ENCODE measurements at places on chromosomes 4 and X.

GRCh38 chr4:53365121-53365485 is 758 bp downstream of the SCFD2 start:
- no peak for DNase-seq

- DNase-seq = no peak
These were observed 18.0 kb upstream of the FAM47E start for GRCh38 chr4:76233529-76233928.

- DNase-seq = no peak
These were observed 1304.0 kb downstream of the FAM133A start for GRCh38 chrX:94977986-94978385.

GRCh38 chrX:80216086-80216485 is 201.5 kb downstream of the TBX22 start:
- DNase-seq = no peak

DNA sequence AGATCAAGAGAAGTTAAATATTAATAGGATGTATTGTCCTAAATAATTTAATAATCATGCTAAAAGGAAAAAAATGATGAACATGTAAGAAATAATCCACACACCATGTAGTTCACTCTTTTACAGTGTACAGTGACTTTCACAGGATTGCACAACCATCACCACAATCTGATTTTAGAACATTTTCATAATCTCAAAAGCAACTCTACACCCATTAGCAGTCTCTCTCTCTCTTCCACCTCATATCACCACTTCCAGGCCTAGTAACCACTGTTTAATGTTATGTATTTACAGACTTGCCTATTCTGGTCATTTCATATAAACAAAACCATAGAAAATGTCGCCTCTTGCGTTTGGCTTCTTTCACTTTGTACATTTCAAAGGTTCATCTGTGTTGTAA is 153.4 kb downstream of the FSTL5 start:
- no peak for DNase-seq

- DNase-seq = no peak
These were observed 98.8 kb downstream of the ANXA3 start for GRCh38 chr4:78650106-78651024.

DNA sequence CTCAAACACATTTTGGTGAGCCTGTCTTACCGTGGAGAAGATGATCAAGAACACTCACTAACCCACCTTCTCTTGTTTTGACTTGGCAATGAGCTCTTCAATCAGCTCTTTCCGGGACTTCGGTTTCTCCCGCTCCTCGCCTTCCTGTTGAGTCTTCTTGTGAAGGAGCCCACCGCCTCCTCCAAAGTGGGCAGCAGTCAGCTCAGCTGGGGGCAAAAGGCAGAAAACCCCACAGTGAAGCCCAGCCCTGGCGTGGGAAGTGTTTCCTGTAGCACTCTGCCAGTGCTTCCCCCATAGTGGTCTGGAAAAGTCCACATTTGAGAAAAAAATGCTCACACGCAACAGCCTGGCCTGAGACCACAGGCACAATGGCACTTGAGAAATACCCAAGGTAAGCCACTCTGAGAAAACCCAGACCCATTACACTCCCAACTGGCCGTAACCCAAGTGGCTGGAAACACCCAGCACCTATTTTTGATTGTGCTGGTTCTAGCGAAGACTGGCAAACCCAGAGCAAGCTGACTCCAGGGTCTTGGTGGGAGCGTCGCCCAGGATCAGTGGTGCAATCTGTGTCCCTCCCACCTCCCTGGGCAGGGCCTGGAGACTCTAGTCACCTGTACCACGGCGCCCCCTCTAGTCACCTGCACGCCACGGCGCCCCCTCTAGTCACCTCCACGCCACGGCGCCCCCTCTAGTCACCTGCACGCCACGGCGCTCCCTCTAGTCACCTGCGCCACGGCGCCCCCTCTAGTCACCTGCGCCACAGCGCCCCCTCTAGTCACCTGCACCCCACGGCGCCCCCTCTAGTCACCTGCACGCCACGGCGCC is 8.6 kb downstream of the NOP14 start:
- no peak for DNase-seq

DNA sequence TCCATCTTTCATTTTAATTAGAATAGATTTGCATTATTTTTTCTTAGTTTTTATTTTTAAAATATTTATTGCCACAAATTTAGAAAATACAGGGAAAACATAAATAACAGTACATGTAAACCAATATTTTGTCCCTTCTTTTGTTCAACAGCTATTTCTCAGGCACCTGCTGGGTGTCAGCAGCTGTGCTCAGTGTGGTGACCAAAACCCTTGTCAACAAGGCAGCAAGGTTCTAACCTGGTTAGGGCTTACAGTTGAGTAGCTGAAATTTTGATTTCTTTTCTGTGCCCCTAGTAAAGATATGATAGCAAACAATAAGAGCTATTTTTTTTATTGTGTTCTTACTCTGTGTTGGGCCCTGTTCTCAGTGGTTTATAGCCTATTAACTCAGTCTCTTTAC is 128.1 kb downstream of the PTTG2 start:
- no peak for DNase-seq

DNA sequence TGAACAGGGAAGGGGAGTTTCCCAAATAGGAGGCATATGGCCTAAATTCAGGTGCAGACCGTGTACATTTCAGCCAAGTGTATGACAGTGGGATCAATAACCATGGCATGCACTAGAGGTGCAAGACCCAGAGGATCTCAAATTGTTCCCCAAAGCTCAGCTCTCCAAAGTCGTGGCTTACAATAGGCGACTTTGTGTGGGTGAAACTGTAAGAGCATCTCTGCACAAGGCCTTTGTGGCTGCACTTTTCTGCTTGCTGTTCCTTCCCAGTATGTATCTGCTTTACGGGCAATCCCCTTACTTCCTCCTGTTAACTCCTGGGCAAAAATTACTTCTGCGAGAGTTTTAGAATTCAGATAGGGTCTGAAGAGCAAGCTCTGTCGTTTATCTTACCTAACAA is 518.3 kb upstream of the ZFP42 start:
- no peak for DNase-seq

- no peak for DNase-seq
These were observed 54.8 kb downstream of the TBL1X start for GRCh38 chrX:9519546-9520216.

DNA sequence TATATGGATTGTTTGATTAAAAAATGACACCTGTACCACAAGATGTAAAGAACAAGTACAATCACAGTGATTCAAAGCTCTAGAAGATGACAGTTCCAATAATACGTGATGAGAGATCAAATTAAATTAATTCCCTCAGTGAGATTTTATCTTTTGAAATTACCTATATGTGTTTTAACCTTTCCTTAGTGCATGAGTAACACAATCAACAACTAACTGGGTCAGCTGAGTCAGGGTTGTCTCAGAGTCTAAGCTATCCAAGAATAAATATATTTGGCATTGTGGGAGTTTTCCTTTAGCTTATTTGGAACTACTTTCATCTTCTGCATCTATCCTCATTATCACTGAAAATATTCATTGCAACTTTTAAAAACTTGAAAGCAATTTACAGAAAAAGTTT is 162.8 kb downstream of the WDFY3 start:
- DNase-seq = no peak

DNA sequence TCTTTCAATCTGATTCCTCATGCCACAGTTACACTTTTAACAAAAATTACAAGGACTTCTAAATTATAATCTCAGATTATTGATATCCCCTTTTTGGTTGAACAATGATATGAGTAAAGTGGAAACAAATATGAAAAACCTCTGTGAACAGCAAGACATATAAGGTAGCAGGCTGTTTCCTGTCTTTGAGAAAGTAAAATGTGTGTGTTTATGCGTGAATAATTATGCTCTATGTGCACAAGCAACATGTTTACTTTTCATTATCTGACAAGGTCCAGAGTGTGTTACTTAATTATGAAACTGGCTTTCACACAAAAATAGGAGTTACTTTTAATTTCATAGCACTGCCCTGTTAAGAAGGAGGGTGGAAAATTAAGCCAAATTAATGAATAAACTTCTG is 43.1 kb downstream of the DDIT4L start:
- no peak for DNase-seq

GRCh38 chr4:52997132-52997416 is 135.0 kb downstream of the RASL11B start:
- DNase-seq = no peak

DNA sequence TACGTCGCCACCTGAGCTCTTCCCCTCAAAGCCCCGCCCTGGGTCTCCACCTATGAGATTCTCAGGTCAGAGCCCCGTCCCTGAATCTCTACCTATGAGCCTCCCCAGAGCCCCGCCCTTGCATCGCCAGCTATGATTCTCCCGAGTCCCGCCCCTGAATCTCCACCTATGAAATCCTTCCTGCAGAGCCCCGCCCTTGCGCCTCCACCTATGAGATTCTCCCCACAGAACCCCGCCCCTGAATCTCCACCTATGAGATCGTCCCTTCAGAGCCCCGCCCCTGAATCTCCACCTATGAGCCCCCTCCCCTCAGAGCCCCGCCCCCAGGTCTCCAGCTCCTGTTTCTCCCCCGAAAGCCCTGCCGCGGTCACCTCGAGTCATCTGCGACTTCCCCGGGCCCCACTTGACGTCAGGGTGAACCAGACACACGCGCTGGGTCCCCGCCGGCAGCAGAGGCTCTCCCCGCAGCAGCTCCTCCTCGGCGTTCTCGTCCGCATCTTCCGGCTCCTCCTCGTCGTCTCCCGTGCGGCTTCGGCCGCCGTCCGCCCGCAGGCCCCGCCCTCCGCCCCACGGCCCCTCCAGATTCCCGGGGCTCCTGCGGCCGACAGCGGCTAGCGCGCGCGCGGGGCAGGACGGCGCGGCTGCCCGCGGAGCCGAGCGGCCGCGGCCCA is 393 bp downstream of the GTPBP6 start:
- no peak for DNase-seq

DNA sequence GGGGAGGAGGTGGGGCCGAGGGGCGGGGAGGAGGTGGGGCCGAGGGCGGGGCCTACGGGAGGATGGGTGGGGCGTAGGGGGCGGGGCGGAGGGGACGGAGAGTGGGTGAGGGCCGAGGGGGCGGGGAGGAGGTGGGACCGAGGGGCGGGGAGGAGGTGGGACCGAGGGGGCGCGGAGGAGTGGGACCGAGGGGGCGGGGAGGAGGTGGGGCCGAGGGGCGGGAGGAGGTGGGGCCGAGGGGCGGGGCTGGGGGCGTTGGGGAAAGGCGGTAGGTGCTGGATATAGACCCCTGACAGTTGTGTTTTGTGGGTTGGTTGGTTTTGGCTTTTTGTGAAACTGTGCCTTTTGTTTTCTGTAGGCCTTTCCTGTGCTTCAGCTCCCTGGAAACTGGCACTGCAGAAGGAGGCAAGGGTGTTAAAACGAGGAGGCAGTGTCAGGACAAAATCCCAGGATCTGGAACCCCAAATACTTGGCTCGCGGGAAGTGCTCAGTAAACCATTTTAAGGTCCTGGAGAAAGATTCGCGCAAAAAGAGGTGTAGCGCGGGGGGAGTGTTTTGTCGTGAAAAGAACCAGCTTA is 580 bp upstream of the MMGT1 start:
- DNase-seq = peak; percentile 43

DNA sequence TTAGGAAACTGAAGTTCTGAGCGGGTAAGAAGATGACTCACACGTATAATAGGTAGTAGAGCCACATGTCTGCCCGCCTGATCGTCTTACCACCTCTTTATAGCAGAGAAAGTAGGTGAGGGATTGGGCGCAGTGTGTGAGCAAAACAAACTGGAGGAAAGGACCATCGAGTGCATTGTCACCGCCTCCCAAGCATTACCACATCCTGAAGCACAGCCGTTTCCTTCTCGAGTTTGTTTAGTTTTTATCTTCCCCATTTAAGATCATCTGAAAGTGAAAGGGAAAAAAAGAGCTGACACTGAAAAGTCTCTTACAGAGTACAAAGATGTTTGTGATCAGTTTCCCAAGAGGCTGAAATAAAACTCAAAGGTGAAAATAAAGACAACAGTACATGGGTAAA is 14.8 kb downstream of the PDK3 start:
- DNase-seq = no peak

- DNase-seq = no peak
These were observed 259.5 kb downstream of the ARHGAP24 start for GRCh38 chr4:85734424-85734831.

DNA sequence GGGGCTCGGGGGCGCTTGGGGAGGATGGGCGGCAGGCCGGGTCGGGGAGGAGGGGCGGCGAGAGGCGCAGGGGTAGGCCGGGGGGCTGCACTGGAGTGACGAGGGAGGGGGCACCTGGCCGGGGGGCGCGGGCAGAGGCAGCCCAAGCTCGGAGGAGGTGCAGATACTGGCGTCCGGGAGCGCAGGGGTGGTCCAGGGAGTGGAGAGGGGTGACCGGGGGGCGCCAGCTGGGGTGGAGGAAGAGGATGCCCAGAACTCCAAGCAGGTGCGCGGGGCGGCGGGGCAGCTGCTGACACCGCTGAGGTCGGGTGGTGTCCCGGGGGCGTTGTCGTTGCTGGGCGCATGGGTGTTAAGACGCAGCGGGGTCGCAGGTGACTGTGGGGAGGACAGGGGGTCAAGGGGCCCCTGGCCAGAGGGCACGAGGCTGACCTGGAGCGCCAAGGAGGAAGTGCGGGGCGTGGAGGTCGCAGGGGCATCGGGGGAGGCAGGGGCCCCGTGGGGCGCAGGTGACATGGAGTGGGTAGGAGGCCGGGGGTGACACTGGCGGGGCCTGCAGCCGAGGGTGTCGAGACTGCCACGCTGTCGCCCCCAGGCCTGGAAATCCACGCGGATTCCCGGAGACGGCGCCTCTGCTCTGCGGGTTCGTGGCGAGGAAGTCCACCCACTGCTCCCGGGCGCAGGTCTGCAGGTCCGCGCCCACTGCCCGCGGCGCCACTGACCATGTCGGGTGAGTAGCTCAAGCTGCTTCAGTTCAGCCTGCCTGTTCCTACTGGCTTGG is 928 bp downstream of the GYG2 start:
- no peak for DNase-seq

All from NCI-H1694 (cell line).